Activated T-cell treated with anti-CD3 and anti-CD28 coated beads for 48 hours (primary cell): ENCODE measurements at places on chromosomes 16 and 17.

DNA sequence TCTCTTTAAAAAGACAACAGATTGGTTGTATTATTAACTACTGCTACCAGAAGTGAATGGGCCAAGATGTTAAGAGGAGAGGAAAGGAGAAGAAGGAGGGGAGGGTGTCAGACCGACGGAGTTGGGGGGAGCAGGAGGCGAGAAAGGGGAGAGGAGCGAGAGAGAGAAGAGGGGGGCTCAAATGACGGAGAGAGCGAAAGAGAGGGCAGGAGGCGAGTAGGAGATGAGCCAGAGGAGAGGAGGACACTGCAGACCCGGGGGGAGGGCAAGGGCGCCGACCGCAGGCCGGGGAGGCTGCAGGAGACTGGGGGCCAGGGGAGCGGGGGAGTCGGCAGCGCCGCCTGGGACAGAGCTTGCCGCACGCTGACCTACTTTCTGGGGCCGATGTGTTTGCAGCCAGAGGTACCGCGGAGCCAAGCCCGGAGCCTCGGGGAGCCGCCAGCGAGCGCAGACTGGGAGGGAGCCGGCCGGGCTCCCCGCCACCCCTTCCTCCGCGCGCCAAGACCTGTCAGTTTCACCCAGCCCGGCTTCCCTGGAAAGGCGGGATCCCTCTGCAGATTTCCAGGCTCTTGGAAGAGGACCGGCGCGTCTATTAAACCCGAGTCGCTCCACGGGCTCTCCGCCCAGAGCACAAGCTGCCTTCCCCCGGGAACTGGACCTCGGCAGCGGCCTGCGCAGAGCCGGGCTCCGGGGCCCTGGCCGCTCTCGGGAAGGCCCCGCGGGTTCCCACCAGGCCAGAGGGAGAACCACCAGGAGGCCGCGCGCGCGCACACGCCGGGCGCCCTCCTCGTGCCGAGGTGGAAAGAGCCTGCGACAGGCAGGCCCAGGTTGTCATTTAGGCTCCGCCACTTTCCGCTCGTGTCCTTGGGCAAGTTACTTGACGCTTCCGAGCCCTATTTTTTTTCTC, 74.6 kb downstream of the CMC2 start:
- DNase-seq = no peak

GRCh38 chr16:67226295-67226803, 581 bp upstream of the TMEM208 start:
- DNase-seq = no peak

DNA sequence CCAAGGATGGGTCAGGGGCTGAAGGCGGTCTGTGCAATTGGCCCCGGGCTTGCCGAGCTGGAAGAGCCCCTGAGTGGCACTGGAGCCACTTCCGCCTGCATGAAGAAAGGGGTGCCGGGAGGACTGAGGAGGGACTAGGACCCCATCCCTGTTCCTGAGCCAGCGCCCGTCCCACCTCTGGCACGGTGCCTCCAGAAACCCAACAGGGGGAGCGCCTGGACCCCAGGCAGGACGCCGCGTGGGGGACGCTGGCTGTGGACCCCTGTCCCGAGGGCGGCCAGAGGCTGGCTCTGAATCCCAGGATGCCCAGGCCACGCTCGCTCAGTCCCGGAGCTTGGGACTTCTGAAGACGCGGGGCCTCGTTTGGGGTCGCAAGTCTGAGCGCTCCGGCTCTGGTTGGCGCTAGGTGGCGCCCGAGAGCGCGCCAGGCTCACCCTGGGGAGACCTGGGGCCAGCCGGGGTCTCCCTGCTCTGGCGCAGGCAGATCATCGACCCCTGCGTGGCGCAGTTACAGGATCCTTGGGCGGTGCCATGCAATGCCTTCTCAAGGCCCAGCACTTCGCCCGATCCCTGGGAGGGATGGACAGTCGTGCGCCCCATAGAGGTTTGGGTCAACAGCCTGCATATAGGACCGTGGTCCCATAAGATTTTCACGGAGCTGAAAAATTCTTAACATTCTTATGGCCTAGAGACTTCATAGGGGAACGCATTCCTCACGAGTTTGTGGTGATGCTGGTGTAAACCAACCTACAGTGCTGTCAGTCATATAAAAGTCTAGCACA, 58.5 kb upstream of the CREBBP start:
- DNase-seq = peak; percentile 72

GRCh38 chr16:30761427-30761927, 385 bp downstream of the CFAP119 start:
- DNase-seq = peak; percentile 38

DNA sequence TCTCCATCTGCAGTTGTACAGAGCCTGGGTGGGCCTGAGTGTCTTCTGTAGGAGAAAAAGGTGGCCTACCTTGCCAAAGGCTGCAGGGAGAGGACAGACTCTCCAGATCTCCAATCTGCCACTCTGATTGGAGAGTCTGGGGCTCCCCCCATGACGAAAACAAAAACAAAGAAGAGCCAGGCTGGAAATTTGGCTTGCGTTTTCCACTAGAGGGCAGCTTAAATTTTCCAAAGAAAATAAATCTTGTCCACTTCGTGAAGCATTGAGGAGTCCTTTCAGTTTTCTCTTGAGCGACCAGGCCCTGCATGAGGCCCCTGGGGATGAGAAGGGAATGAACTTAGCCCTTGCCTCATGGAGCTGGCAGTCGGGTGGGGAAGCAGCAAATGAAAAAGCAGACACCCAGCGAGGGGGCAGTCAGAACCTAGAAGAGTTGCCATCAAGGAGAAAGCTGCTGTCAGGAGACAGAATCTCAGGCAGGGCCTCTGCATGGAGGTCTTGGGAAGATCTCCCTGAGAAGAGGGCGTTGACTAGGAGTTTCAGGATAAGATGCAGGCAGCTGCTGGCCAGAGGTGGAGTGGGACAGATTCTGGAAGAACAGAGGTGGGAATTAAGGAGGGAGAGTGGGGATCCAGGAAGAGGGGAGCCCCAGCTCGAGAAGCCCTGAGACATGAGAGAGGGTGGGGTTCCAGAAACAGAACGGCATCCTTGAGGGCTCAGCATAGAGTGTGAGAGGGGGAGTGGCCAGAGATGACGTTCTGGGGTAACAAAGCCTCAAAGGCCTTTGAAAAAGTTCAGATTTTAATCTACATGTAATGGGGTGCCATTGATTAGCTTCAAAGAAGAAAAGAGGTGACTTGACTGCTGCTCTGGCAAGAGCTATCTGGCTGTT, 8.4 kb upstream of the SHCBP1 start:
- DNase-seq = no peak

- no peak for DNase-seq
Measured at GRCh38 chr17:81287152-81287551, 8.0 kb downstream of the SLC38A10 start.

GRCh38 chr17:29291163-29291752, 2.7 kb downstream of the NUFIP2 start:
- DNase-seq = no peak

GRCh38 chr17:38947189-38947588, 20.0 kb downstream of the FBXO47 start:
- no peak for DNase-seq

- DNase-seq = no peak
Measured at GRCh38 chr16:56347166-56347565, 78.2 kb downstream of the AMFR start.

DNA sequence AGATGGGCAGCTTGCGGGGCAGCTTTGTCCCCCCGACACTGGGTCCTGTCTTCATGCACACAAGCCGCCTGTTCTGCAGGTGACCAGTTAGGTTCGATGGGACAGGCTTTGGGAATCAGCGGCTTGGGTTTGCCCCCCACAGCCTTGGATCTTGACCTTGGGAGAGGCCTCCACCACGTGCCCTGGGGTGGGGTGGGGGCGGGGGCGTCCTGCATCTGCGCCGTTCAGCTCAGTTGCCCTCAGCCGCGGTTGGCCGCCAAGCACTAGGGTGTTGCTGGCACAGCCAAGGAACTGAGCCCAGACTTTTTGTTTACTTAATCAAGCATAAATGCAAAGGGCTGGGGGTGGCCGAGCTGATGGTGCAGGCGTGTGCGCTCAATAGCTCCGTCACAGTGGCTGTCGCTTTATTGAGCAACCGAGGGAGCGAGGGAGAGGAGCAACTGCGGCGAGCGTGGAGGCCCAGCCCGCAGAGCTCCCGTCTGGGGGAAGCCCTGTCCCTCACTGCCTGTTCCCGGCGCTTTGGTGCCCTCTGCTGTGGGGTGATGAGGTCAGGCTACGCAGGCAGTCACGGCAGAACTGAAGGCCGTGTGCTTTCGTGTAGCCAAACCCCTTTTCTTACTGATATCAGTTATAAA, 33.9 kb downstream of the JPH3 start:
- peak; percentile 82 for DNase-seq

DNA sequence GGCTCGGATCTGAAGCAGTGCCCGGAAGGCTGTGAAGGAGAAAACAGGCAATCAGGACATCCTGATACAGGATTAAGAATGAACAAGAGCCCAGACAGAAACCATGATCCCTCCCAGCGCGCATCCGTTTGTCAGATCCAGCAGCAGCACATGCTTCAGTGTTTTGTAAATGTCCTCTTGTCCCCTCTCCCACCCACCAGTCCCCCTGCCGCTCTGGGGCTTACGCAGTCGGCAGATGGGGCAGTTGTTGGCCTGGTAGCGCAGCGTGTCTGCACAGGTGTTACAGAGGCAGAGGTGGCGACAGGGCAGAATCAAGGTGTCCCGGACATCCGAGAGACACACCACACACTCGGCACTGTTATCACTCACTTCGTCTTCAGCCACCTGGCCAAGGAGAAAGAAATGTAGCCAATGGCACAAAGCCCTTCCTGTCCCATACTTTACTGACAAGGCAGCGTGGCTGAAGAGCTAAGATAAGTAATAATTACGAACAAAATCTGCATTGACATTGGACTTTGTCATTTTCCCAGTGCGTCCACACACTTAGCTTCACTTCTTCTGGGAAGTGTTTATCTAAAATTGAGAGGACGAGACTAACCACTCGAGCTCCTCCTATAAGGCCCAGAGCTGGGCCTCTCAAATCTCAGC, 20.7 kb upstream of the FOXJ1 start:
- no peak for DNase-seq

DNA sequence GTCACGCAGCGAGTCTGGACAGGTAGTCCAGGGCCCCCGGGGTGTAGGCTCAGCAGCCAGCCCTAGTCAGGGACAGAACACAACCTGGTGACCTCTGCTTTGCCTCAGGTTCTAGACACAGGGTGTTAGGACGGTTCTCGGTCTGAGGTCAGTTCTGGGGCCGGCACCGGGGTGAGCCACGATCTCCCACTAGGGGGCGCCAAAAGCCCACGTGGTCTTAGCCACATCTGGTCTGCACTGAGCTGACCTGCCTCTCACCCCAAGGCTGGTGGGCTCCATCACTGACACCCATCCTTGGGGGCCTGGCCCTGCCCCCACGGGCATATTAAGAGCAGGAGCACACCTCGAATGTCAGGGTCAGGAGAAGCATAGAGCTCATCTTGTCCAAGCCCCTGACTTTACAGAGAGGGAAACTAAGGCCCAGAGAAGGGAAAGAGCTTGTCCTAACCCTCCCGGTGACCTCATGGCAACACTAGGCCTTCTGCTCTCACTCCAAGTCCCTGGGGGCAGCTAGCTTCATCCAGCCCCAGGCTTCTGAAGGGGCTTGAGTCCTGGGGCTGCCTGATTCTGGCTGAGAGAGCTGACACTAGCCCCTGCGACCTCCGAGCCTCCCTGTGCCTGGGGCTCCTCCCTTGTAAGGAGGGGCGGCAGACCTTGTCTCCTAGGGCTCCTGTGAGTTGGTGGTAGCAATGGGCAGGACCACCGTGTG, 9.0 kb downstream of the SLC5A10 start:
- peak; percentile 80 for DNase-seq

GRCh38 chr17:43608313-43608712, 53.4 kb downstream of the MEOX1 start:
- peak; percentile 50 for DNase-seq

GRCh38 chr16:71328151-71328550, 30.4 kb upstream of the CALB2 start:
- no peak for DNase-seq
